ENCODE measurements at places on chromosomes 1 and 21.

GRCh38 chr21:41647806-41648561 is 118.9 kb downstream of the RIPK4 start:
- no peak for DNase-seq

DNA sequence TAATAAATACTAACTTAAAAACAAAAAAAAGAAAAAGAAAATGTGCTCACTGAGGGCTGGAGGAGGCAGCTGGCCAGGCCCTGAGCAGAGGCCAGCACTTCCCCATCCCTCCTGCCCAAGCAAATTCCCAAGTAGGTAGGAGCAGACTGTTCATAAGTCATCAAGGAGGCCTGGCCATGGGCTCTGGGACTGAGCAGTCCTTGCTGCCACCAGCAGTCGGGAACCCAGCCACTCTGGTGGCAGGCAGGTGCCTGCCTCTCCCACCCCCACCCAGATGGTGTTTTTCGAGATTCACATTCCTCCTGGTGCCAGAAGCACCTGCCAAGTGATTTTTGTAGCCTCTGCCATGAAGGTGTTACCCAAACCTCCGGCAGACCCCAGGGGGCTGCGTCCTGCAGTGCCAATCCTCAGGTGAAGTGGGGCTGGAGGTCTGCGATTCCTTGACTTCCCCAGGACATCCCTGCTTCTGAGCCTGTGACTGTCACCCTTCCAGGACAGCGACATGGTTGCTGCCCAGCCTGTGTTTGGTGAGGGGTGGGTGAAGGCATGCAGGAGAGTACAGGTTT is 204.2 kb upstream of the TMEM51 start:
- no peak for DNase-seq

GRCh38 chr1:11790880-11791715 is 14.7 kb downstream of the MTHFR start:
- no peak for DNase-seq

DNA sequence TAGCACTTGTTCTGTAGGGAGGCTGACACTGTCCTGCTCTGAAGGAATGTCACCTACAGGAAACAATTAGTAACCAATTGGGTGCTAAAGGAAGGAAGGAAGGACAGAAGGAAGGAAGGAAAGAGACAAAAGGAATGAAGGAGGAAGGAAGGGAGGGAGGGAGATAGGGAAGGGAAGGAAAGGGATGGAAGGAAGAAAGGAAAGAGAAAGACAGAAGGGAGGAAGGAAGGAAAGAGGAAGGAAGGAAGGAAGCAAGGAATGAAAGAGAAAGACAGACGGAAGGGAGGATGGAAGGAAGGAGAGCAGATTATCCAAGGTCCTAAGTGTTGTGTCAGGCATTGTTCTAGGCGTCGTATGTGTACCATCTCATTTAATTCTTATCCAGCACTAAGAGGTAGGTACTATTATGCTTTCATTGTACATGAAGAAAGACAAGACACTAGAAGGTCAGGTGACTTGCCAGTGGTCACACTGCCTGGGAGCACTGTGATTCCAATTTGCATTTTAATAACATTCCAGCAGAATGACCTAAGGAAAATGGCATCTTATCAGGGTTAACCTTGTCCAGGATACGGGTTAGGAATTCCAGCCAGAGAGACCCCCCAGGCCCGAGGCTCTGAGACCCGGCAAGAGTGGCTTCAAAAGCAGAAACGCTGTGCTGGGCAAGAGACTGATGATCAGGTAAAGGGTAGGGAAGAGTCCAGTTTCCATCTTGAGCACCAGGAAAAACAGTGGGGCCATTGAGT is 29.6 kb downstream of the CLIC6 start:
- no peak for DNase-seq

DNA sequence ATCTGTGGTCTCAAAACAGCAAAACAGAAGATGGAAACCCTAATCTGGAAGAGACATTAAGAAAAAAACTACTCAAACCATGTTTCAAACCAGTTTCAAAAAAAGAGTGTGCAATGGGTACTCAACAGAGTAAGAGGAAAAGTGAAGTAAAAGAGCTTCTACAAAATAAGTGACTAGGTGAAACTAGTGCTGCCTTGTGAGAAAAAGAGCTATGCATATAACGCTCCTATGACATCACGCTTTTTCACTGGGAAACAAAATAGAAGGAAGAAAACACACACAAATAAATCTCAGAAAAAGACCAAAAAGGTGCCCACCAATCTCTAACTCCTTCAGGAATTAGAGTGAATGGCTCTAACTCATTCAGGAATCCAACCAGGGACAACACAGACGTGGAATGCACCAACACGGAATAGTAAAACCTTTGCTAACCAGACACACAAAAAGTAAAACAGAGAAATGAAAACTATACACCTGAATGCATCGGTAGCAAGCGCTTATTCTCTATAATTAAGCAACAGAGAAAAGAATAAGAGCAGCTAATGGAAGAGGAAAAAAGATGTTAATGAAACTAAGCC is 1.3 kb downstream of the FOXJ3 start:
- DNase-seq = no peak

GRCh38 chr21:45867671-45868081 is 113.9 kb upstream of the COL6A1 start:
- no peak for DNase-seq

- no peak for DNase-seq
Measured at GRCh38 chr1:234989479-234990327, 138.9 kb downstream of the TOMM20 start.

GRCh38 chr1:109105881-109106280 is 8.0 kb upstream of the ELAPOR1 start:
- no peak for DNase-seq

DNA sequence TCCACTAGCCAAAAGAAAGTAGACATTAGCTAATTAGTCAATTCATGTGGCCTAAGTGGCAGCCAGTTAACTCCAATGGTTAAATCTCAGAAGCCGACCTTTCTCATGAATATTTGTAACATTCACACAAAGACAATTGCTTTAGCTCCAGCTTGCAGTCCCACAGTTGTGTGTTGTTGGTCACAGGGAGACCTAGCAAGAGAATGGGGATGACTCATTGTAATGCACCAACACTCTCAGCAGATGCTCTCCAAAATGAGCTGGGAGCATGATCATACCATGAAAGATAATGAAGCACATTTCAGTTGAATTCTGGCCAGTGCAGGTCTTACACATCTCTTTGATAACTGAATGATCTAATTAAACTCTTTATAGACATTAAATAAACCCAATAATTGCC is 160.4 kb downstream of the HLX start:
- DNase-seq = no peak

DNA sequence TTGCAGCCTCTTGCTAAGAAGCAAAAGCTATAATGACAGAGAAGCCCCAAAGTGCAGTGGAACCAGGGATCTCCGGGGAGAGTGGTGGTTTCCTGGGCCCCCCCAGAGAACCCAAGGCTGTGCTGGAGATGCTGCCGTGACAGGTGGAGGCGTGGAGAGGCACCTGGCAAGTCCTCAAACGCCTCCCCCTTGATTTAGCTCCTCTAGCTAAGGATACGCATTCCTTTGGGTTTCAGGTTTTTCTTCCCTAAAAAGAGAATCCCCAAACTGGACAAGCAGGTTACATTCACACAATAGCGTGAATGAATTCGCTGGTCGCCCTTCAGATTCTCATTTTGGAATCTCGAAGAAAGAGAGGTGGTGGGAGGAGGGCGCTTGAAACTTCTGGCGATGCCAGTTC is 853 bp upstream of the ATP1A1 start:
- DNase-seq = no peak

- DNase-seq = no peak
Measured at GRCh38 chr1:3468236-3469103, 14.0 kb downstream of the ARHGEF16 start.

GRCh38 chr21:43727519-43728153 is 8.7 kb downstream of the PDXK start:
- DNase-seq = no peak

- DNase-seq = peak; percentile 67
Measured at GRCh38 chr1:241627453-241628259, 12.5 kb downstream of the CHML start.

- no peak for DNase-seq
Measured at GRCh38 chr1:41519667-41520066, 35.2 kb upstream of the EDN2 start.

- DNase-seq = no peak
Measured at GRCh38 chr1:220796530-220796929, 9.8 kb downstream of the MTARC1 start.

GRCh38 chr1:6075748-6076147 is 30.1 kb downstream of the KCNAB2 start:
- no peak for DNase-seq

DNA sequence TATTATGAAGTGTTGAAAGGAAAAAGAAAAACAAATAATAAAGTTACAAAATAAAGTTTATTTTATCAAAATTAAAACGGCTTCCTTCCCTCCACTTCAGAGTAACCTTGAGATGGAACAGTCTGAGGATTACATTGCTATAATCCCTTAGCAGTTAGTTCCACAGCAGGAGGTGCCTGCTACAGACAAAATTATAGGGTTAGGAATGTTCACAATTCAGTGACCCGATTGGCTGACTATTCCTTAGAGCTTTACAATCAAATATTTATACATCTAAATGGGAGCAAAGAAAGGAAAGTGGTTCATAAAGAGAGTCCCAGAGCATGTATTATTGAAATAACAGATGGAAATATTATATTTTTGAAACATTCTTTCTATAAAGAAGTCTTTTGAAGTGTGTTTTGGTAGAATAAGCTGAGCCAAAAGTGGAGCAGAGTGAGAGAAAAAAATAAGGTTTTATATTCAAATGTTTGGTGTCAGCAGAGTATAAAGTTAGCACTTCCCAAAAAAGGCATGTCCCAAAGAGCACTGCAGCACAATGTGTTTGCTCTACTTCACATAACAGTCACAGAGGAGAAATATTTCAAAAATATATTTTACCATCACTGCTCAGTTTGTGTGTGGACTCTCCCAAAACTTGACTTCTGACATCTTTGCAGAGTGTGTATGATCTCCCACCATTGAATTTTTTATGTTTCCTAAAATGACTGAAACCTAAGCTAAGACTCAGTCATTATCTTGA is 71.4 kb upstream of the GORAB start:
- DNase-seq = no peak

GRCh38 chr1:29210278-29211085 is 20.3 kb downstream of the MECR start:
- no peak for DNase-seq

DNA sequence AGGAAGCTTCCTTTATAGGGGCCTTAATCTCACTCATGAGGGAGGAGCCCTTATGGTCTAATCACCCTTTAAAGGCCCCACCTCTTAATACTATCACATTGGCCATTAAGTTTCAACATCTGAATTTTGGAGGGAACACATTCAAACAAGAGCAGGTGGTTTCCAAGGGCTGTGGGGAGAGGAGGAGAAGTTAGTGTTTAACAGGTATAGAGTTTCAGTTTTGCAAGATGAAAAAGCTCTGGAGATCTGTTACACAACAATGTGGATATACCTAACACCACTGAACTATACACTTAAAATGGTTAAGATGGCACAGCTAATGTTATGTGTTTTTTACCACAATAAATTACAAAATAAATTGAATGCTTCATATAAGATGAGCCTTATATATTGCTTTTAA is 113.4 kb upstream of the DNAH14 start:
- no peak for DNase-seq

- no peak for DNase-seq
Measured at GRCh38 chr1:54763816-54764132, 549 bp downstream of the PARS2 start.

All from kidney epithelial cell (primary cell).